Activated T-helper 17 cell treated with anti-CD3 and anti-CD28 coated beads, Interleukin-2, amount 50 U/mL, for 72 hours (primary cell): ENCODE measurements at places on chromosomes 4 and X. TPM values are rescaled to one million over a fixed set of nuclear protein-coding genes. Genes with fewer than 3 reads are reported as not detected.

- no peaks in the 10 kb centered on the region for H3K4me1 ChIP-seq
- no peaks in the 10 kb centered on the region for H3K36me3 ChIP-seq
- no peak overlapping the region for H3K4me3 ChIP-seq
- ATAC-seq = no peak
Observed at GRCh38 chr4:182427554-182427953, 184.4 kb downstream of the TENM3 start.

DNA sequence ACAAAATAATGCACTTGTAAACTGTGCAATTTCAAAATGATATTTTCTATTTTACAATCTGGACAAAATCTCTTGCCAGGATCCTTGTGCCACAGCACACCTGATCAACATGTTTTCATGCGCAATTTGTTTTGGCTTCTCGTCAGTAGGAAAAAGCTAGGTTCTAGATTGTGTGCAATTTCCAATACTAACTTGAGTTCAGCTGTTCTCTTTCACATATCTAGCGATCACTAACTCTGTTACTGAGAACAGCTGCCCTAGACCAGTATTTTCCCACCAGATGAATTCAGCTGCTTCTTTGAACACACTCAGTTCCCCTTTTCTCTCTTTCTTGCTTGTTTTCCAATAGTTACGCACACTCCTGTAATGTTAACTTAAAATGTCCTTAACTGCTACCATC, 131.2 kb downstream of the MAGEB5 start:
- H3K36me3 ChIP-seq = no peaks in the 10 kb centered on the region
- no peaks in the 10 kb centered on the region for H3K27me3 ChIP-seq
- no peak overlapping the region for H3K27ac ChIP-seq
- ATAC-seq = no peak
- H3K4me3 ChIP-seq = no peak overlapping the region

DNA sequence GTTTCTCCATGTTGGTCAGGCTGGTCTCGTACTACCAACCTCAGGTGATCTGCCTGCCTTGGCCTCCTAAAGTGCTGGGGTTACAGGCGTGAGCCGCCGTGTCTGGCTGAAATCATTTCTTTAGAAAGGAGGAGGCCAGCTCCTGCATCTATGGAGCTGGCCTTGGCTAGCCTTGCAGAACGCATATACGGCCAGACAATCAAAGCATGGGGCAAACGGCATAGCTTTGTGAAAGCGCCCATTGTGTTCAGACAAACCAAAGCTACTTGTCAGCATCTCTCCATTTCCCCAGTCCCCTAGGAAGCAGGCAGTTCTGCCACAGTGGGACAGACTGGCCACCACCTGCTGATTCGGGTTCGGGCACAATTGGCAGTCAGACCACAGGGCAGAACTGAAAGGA, 48.9 kb upstream of the IQSEC2 start:
- peaks cover 14% of the 10 kb centered on the region for H3K27me3 ChIP-seq
- no peak overlapping the region for H3K27ac ChIP-seq
- no peaks in the 10 kb centered on the region for H3K36me3 ChIP-seq
- H3K4me3 ChIP-seq = no peak overlapping the region
- H3K4me1 ChIP-seq = no peaks in the 10 kb centered on the region

DNA sequence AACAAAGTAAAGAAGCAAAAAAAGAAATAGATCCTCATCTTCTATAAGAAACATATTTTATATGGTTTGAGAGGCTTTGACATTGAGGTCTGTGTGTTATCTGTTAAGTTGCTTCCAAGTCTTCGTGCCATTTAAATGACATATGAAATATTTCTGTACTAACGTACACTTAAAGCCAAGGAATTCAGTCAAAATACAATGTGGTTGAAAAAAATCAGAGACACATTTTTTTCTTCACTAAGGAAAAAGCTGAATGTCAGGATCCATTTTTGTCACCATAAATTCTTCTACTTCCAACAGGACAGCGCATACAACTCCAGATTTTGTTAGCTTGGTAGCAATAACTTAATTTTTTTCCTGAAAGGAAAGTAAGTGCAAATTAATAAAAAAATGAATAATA, 168.5 kb downstream of the FAT4 start:
- no peak overlapping the region for H3K4me3 ChIP-seq
- no peaks in the 10 kb centered on the region for H3K4me1 ChIP-seq
- no peak overlapping the region for H3K27ac ChIP-seq
- no peak for ATAC-seq
- no peaks in the 10 kb centered on the region for H3K27me3 ChIP-seq
- no peaks in the 10 kb centered on the region for H3K36me3 ChIP-seq

GRCh38 chr4:182645511-182645910, 271.7 kb downstream of the DCTD start:
- ATAC-seq = no peak
- H3K4me1 ChIP-seq = no peaks in the 10 kb centered on the region
- H3K27ac ChIP-seq = no peak overlapping the region
- H3K4me3 ChIP-seq = no peak overlapping the region
- H3K36me3 ChIP-seq = no peaks in the 10 kb centered on the region

DNA sequence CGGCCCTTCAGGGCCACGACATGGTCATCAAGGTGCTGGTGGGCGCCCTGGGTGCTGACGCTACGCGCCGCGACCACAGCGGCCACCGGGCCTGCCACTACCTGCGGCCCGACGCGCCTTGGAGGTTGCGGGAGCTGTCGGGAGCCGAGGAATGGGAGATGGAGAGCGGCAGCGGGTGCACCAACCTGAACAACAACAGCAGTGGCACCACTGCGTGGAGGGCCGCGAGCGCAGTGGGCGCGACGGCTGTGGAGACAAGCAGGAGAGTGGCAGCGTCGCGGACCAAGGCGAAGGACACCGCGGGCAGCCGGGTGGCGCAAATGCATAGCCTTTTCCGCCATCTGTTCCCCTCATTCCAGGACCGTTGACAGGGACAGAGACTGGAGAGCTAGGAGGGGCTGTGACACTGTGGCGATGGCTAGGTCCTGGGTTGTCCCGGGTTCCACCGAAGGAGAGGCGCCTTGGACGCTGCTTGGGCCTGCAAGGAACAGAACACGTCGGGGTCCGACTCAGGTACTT, 919 bp downstream of the SOWAHD start:
- peak overlapping the region; percentile 89 for H3K4me3 ChIP-seq
- H3K4me1 ChIP-seq = peaks cover 22% of the 10 kb centered on the region
- peaks cover 7% of the 10 kb centered on the region for H3K36me3 ChIP-seq
- no peak overlapping the region for H3K27ac ChIP-seq
- ATAC-seq = no peak

DNA sequence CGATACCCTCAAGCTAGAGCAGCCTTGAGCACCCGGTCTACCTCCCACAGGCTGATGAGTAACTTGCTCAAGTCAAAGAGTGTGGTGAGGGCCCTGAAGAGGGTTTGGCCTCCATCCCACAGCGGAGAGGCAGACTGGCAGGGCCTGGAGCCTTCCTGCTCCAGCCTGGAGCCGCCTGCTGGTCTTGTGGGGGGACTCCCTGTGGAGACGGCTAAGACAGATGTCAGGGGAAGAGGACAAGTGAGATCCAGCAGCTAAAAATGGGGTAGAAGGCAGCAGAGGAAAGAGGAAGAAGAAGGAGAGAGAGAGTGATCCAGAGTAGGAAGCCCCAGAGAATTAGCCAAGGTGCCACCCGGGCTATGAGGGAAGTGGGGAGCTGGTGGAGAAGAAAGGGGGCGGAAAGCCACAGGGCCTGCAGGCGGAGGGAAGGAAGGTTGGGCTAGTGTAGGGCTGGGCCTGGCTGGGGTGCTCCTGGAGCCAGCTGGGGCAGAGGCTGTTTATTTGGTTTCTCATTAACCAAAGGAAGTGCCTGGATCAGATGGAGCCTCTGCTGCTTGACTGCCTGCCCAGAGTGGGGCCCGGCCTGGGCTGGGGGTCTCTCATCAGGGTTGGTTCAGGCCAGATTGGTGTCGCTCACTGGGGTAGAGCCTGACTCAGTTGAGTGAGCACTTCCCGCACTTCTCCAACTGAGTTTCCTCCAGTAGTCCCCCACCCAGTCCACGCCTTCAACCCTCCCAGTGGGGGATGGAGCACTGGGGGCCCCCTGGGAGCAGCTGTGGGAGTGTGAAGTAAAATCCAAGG, 14.2 kb downstream of the EFNB1 start:
- no peaks in the 10 kb centered on the region for H3K27me3 ChIP-seq
- ATAC-seq = no peak
- H3K4me3 ChIP-seq = no peak overlapping the region
- H3K27ac ChIP-seq = no peak overlapping the region

- no peak overlapping the region for H3K4me3 ChIP-seq
- H3K36me3 ChIP-seq = no peaks in the 10 kb centered on the region
- no peaks in the 10 kb centered on the region for H3K27me3 ChIP-seq
- H3K27ac ChIP-seq = no peak overlapping the region
- ATAC-seq = no peak
Observed at GRCh38 chrX:151825007-151825406, 87.7 kb upstream of the MAGEA4 start.

GRCh38 chr4:34633241-34633640, 1611.1 kb downstream of the ARAP2 start:
- H3K27ac ChIP-seq = no peak overlapping the region
- no peaks in the 10 kb centered on the region for H3K4me1 ChIP-seq
- no peak overlapping the region for H3K4me3 ChIP-seq
- no peaks in the 10 kb centered on the region for H3K36me3 ChIP-seq

DNA sequence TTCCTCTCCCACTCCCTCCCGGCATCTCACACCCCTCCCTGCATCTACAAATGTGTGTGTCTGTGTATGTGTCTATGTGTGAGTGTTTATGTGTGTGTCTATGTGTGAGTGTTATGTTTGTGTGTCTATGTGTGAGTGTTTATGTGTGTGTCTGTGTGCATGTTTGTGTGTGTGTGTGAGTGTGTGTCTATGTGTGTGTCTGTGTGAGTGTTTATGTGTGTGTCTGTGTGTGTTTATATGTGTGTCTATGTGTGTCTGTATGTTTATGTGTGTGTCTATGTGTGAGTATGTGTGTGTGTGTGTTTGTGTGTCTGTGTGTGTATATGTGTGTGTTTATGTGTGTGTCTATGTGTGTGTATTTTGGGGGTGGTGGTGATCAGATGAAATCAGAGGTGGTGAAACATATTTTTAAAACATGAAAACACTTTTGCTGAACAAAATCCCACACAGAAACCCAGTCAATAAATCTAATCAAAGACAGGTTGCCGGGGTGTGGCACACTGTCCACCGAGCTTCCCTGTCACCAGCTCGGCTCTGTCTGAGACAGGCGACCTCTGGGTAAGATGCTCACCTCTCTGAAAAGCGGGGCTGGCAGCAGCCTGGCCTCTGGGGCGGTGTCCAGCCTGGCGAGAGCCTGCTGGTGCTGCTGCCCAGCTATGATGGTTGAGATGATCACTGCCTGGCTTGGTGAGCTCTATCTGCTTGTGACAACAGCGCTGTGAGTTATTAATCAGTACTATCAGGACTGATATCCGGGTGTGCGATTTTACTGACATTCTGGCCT, 186.7 kb upstream of the PSAPL1 start:
- H3K4me3 ChIP-seq = no peak overlapping the region
- H3K36me3 ChIP-seq = no peaks in the 10 kb centered on the region
- ATAC-seq = no peak
- no peak overlapping the region for H3K27ac ChIP-seq

GRCh38 chrX:13201605-13202219, 118.1 kb downstream of the ATXN3L start:
- ATAC-seq = no peak
- H3K27me3 ChIP-seq = no peaks in the 10 kb centered on the region
- no peak overlapping the region for H3K27ac ChIP-seq
- no peak overlapping the region for H3K4me3 ChIP-seq

DNA sequence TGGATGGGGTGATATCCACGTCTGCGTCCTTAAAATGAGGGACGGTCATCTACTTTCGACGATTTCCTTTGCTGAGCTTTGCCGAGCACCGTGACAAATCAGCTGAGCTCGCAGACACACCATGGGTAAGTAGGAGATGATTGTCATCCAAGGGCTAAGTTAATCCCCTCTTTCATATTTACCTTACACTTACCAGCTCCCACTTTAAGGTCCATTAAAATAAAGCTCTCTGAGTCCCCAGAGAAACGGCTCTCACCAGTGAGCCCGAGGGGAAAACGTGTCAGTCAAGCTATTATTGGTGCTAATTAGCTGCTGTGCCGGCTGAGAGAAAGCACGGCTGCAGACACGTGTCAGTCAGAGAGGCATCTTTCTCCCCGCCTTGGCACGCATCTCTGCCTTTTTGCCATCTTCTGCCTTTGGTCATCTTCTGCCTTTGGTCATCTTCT, 72.2 kb downstream of the CRLF2 start:
- H3K4me1 ChIP-seq = no peaks in the 10 kb centered on the region
- H3K4me3 ChIP-seq = no peak overlapping the region
- no peaks in the 10 kb centered on the region for H3K36me3 ChIP-seq
- no peaks in the 10 kb centered on the region for H3K27me3 ChIP-seq

- H3K27me3 ChIP-seq = no peaks in the 10 kb centered on the region
- no peaks in the 10 kb centered on the region for H3K4me1 ChIP-seq
- no peaks in the 10 kb centered on the region for H3K36me3 ChIP-seq
- ATAC-seq = no peak
Observed at GRCh38 chr4:72067051-72067450, 35.3 kb downstream of the NPFFR2 start.

GRCh38 chrX:123833387-123833786, 26.5 kb upstream of the XIAP start:
- no peak overlapping the region for H3K27ac ChIP-seq
- H3K4me1 ChIP-seq = no peaks in the 10 kb centered on the region
- H3K36me3 ChIP-seq = no peaks in the 10 kb centered on the region
- H3K4me3 ChIP-seq = no peak overlapping the region
- peaks cover 7% of the 10 kb centered on the region for H3K27me3 ChIP-seq

DNA sequence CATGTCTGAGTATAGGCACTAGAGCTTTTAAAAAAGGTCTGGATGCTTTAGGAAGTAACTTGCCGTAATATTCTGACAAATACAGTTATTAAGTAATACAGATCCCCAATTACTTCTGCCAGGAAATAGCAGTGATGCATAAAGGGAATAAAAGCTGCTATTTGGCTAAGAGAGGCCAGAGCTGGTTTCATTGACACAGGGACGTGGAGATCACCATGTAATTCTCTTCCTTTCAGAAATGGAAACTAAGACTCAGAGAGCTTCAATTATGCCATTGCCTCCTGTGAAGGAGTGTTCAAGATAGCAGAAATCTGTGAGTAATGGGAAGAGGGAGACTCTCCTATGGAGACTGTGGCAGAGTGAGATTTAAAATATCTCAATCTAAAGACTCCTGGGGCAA, 238.1 kb downstream of the SLITRK2 start:
- H3K4me1 ChIP-seq = no peaks in the 10 kb centered on the region
- no peaks in the 10 kb centered on the region for H3K36me3 ChIP-seq
- no peak for ATAC-seq
- no peak overlapping the region for H3K4me3 ChIP-seq
- no peaks in the 10 kb centered on the region for H3K27me3 ChIP-seq

CTAG1A gene
- total RNA-seq = not detected

HSFX1 gene
- 0.56 TPM for total RNA-seq

TEX28 gene
- total RNA-seq = not detected

CENPVL2 gene
- total RNA-seq = not detected

C1QTNF7 gene
- total RNA-seq = not detected

NXF2 gene
- not detected for total RNA-seq

RTL5 gene
- 0.45 TPM for total RNA-seq

SYTL4 gene
- total RNA-seq = not detected

CCNA2 gene
- total RNA-seq = 59.5 TPM

CCDC110 gene
- 1.2 TPM for total RNA-seq
